Testis (tissue), 5 donors: ENCODE measurements at places on chromosomes 2 and 18. TPM values are rescaled to one million over a fixed set of nuclear protein-coding genes. Genes with fewer than 3 reads are reported as not detected.

The FEV gene
- total RNA-seq: not detected

The RUFY4 gene
- 0.37 TPM for total RNA-seq

The CAPN13 gene
- 2.2 TPM for total RNA-seq

The FANCL gene
- 52.3 TPM for total RNA-seq

The TUBB8B gene
- total RNA-seq: 8.9 TPM

The CCDC102B gene
- total RNA-seq: 25.1 TPM

The BOLL gene
- total RNA-seq: 65.0 TPM

The ANKRD53 gene
- 10.6 TPM for total RNA-seq

The TTN gene
- 30.8 TPM for total RNA-seq

The PSMA8 gene
- total RNA-seq: 20.1 TPM

The CPO gene
- total RNA-seq: 0.71 TPM

The ATOH8 gene
- 16.8 TPM for total RNA-seq

The LINC00305 gene
- total RNA-seq: not detected

The FAM124B gene
- 0.37 TPM for total RNA-seq

The ABCB11 gene
- 7.2 TPM for total RNA-seq

The GGCX gene
- 31.8 TPM for total RNA-seq

The SLC5A7 gene
- 0.37 TPM for total RNA-seq

The IL36G gene
- total RNA-seq: not detected

The CYTIP gene
- 9.1 TPM for total RNA-seq

The HSBP1L1 gene
- total RNA-seq: 5.0 TPM

The ALS2 gene
- 17.0 TPM for total RNA-seq

The GLI2 gene
- 21.4 TPM for total RNA-seq

The DUSP11 gene
- total RNA-seq: 56.3 TPM

The PJVK gene
- 20.6 TPM for total RNA-seq

The IL36B gene
- not detected for total RNA-seq

The ERFE gene
- total RNA-seq: 23.1 TPM

The DIPK1C gene
- total RNA-seq: 17.0 TPM

The PTPRN gene
- total RNA-seq: 3.5 TPM

The THAP4 gene
- total RNA-seq: 73.5 TPM

The PTPN2 gene
- 37.4 TPM for total RNA-seq

The TMBIM1 gene
- 59.9 TPM for total RNA-seq

The GREB1L gene
- 38.4 TPM for total RNA-seq

The BCL11A gene
- 4.1 TPM for total RNA-seq

The METAP1D gene
- total RNA-seq: 13.6 TPM

The CNDP1 gene
- 1.3 TPM for total RNA-seq

The LOXHD1 gene
- total RNA-seq: 29.6 TPM
